KBM-7 (cell line): ENCODE measurements at places on chromosomes 13 and 19.

- no peak for DNase-seq
These were observed 15.7 kb downstream of the ACTL9 start for GRCh38 chr19:8682931-8683330.

GRCh38 chr13:44385847-44386246 is 12.2 kb downstream of the SERP2 start:
- no peak for DNase-seq

DNA sequence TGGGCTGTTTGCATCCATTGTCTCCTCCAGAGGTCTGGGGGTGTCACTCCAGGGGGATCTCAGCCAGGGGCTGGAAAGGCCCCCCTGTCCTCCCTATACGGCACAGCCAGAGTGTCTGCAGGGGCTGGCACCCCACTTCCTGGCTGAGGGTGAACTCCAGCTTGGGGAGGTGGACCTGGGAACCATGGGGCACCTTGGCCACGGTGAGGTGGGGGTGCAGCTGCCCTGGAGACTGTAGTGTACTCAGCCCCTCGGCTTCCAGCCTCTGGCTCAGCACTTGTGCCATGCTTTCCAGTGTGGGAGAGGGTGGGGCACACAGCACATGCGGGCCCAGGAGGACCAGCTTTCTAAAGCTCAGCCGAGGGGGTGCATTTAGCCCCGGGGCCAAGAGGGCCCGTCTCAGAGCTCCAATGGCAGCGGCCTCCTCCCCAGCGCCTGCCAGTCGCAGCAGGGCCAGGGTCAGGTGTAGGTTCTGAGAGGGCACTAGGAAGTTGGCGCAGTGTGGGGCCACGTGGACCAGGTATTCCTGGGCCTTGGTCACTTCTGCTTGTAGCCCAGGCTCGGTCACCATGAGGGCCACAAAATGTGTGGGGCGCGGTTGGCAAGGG is 1.4 kb downstream of the LENG9 start:
- no peak for DNase-seq

- DNase-seq = no peak
These were observed 401.2 kb downstream of the HS6ST3 start for GRCh38 chr13:96491103-96491502.

DNA sequence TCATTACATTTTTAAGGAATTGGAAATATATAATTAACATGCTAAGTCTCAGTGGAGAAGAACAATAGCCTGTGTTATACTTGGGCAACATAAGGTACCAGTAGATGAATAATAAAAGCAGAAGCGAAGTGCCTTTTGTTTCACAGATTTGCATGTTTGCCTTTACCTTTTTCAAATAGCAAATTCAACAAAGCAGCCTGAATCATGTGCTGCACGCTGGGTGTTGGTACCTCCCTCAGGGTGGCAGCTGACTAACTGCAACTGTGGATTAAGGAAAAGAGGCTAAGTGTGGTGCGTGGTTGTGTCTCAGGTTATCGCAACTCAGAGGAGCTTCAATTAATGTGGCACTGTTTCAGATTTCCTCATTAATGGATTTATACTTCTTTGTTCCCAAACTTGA is 189.0 kb downstream of the LMO7 start:
- DNase-seq = no peak

DNA sequence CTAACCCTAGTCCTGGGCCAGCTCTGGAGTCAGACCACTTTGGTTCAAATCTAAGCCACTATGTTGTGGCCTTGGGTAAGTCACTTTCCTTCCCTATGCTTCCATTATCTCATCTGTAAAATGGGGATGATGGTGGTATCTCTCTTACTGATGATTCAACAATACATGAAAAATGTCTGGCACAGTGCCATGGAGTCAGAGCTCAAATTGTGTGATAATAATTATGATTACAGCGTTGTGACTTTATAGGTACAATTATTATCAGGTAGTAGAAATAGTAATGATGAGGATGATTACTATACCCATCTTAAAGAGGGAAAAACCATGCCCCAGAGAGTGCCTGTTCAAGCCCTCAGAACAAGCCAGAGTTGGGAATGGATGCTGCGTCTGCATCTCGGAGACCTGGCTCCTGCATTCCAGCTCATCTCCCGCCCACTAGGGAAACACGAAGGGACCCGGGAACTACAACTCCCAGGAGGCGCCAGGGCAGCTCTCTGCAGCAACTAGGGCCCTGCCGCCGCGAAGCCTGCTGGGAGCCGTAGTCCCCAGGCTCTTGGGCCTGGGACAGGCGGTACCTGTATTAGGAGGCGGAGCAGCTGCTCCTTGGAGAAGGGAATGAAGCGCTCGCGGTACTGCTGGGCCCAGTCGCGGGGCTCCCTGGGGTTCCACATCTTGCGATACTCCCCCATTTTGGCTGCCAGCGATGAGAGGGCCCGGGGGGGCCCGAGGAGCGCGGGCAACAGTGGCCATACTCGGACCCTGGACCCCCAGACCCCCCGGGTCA is 832 bp downstream of the TMEM143 start:
- peak; percentile 92 for DNase-seq

DNA sequence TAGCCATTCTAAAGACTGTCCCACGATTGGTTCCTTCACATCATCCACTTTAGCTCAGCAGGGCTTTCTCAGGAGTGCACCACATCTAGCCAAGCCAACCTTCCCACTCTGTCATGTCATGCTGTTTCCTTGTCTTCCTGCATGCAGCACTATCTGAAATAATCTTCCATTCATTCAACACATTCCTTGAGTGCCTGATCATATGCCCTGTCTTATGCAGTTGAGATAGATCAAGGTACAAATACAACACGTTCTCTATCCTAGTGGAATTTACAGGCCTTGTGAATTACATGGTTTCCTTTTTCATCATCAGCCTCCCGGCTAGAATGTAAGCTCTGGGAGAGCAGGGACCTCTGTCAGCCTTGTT is 6.8 kb upstream of the MRPS31 start:
- no peak for DNase-seq

DNA sequence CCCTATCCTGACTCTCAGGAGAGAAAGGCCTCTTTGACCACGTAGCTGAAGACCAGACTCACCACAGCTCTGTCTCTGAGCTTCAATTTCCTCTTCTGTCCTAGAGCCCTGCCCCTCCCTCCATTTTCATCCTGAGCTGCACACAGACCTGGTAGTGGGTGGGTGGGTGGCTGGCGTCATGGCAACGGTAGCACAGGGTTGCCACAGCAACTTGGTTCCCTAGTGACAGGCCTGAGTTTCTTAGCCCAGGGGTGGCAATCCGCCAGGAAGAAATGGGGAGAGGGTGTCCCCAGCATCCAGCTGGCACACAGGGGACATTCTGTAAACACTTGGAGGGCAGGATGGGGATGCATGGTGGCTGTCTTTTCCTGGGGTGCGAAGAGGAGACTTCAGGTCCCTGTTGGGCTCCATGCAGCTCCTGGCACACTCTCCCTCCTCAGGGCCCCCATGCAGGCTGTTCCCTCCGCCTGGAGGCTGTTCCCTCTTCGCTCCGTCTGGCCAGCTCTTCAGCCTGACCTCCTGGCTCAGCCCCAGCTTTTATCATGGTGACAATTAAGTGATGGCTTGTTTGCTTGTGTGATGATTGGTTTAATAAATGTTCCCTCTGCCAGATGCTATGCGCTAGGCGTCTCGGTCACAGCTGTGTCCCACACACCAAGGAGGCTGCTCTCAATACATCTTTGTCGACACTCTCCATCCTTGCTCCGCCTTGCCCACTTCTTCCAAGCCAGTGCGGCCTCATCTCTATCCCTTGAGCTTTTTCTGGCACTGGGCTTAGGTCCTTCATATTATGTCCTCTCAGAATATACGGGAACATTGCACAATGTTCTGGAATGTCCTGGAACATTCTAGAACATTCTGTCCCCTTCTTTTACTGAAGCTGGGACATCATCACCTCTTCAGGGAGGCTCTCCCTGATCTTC is 7.4 kb upstream of the KLHL26 start:
- no peak for DNase-seq

- DNase-seq = no peak
These were observed 56.8 kb upstream of the GPR183 start for GRCh38 chr13:99363949-99364348.

DNA sequence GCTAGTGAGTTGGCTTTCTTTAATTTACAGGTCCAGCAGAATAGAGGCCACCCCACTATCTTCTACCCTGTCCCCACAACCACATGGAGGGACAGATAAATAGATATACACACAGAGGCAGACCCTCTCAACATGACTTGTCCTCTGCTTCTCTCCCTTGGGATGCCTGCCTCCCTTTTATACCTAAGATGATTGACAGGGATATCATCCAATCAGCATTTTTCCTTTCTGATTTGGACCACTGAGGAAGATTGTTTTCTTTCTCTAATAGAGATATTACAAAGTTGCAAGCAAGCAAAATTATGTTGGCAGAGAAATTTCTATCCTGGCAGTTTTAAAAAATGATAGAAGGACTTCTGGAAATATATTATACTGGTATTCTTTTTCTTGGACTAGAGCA is 35.8 kb downstream of the STOML3 start:
- DNase-seq = no peak
